Articular chondrocyte of knee joint (primary cell): ENCODE measurements at places on chromosomes 7 and 10. TPM values are rescaled to one million over a fixed set of nuclear protein-coding genes. Genes with fewer than 3 reads are reported as not detected.

Gene FOXK1
- 33.2 and 34.1 TPM in 2 replicates for total RNA-seq

Gene UPK3B
- total RNA-seq, result 0.52 and 0.54 TPM in 2 replicates

Gene BTBD16
- not detected in 2 replicates for total RNA-seq

Gene AOC1
- not detected in 2 replicates for total RNA-seq

Gene PGAM2
- 0.32 and 0.65 TPM in 2 replicates for total RNA-seq

Gene SLC18A2
- total RNA-seq, result under 0.01 TPM in 1 of 2 replicates, not detected in the other

Gene IRF5
- total RNA-seq, result 0.22 and 0.26 TPM in 2 replicates

Gene FKBP6
- under 0.01 TPM in 1 of 2 replicates, not detected in the other for total RNA-seq

Gene CPN1
- total RNA-seq, result not detected in 2 replicates

Gene ZNF804B
- total RNA-seq, result not detected in 2 replicates

Gene ZEB1
- total RNA-seq, result 149 and 180 TPM in 2 replicates

Gene NKX6-2
- total RNA-seq, result not detected in 2 replicates

Gene AOAH
- 0.43 TPM in 1 of 2 replicates, not detected in the other for total RNA-seq
